Fibroblast of skin of back (primary cell): ENCODE measurements at places on chromosomes 13 and 19.

DNA sequence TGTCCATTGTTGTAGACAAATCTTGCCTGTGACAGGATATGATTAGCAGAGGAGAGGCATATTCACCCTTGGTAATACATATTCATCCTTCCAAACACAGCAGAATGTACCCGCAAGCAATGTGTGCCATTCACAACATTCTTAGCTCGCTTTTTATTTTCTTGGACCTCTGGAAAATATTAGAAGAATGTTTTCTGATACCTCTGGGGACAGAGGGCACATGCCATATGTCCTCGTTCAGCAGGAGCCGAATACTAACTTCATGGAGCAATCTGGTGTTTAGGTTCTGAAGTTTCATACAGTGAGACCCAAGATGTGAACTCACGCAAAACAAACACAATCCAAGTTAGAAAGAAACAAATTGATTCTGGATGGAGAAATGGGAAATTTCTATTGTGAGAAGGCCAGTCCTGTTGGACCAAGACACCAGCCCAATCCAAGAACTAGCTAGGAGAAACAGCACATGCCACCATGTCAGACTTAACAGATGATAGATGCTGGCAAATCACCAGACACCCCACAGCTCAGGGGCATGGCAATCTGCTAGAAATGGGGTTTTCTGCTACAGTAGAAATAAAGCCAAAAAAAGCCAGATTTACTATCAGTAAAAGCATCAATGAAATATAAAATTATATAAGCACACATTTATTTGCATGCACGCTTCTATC, 297.4 kb downstream of the DCLK1 start:
- DNase-seq, result peak; percentile 67

- no peak for DNase-seq
Measured at GRCh38 chr13:30116379-30116778, 191.0 kb downstream of the KATNAL1 start.

- DNase-seq, result no peak
Measured at GRCh38 chr19:29417048-29417447, 108.7 kb upstream of the VSTM2B start.

DNA sequence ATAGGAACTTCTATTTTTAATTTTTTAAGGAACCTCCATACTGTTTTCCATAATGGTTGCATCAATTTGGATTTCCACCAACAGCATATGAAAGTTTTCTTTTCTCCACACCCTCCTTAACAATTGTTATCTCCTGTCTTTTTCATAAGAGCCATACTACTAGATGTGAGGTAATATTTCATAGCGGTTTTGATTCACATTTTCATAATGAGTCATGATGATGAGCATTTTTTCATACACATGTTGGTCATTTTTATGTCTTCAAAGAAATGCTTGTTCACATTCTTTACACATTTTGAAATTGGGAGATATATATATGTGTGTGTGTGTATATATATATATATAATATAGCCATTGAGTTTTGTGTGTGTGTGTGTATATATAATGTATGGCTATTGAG, 420.3 kb upstream of the PCDH9 start:
- DNase-seq, result peak; percentile 33

- DNase-seq, result no peak
Measured at GRCh38 chr13:45670189-45670885, 31.8 kb upstream of the CBY2 start.

GRCh38 chr13:79681069-79681468, 200.1 kb downstream of the NDFIP2 start:
- DNase-seq, result no peak
